ENCODE measurements at places on chromosomes 11 and 22. TPM values are rescaled to one million over a fixed set of nuclear protein-coding genes. Genes with fewer than 3 reads are reported as not detected.

GRCh38 chr11:84384731-84385130 is 1098.6 kb upstream of the CCDC90B start:
- H3K36me3 ChIP-seq, result no peaks in the 10 kb centered on the region
- H3K27me3 ChIP-seq, result no peaks in the 10 kb centered on the region

DEUP1 gene
- total RNA-seq, result not detected

DNA sequence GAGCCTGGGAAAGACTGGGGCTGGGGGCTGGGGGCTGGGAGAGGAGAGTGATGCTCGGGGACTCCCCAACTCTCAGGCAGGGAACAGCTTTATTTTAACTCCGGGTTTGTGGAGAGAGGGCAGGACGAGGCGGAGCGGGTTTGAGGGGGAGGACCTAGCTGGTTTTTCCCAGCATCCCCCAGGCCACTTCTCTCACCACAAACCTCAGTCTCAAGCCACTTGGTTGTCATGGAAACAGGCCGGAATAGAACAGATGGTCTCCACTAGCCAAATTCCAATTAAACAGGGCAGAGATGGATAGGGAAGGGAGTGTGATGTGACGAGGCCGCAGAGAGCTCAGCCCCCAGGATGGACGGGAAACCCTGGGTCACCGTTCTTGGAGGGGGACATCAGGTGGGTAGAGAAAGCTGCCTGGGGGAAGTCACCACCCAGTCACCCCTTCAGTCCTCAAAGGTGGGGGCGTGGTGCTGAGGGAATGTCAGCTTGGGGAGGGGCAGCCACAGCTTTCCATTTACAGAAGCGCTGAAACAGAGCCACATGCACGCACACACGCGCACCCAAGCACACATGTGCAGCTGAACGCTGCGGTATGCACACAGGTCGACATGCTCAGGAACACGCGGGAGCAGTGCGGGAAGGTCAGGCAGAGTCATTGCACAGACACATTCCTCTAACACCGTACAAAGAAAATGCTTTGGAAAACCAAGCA is 19.2 kb downstream of the NECTIN1 start:
- H3K4me1 ChIP-seq, result peaks cover 5% of the 10 kb centered on the region
- peaks cover 41% of the 10 kb centered on the region for H3K27me3 ChIP-seq
- H3K27ac ChIP-seq, result no peak overlapping the region
- H3K36me3 ChIP-seq, result no peaks in the 10 kb centered on the region

VSIG2 gene
- not detected for total RNA-seq

- H3K27ac ChIP-seq, result no peak overlapping the region
- no peaks in the 10 kb centered on the region for H3K36me3 ChIP-seq
- H3K27me3 ChIP-seq, result no peaks in the 10 kb centered on the region
- no peak for DNase-seq
- peaks cover 2% of the 10 kb centered on the region for H3K4me1 ChIP-seq
Observed at GRCh38 chr11:64088162-64089026, 52.7 kb downstream of the FLRT1 start.

GRCh38 chr11:7485186-7486097 is at the start of gene OLFML1:
Gene OLFML1, plus strand, starts transcription at chr11:7485506. Its CDS starts 370 bp downstream, at chr11:7485876.
- no peaks in the 10 kb centered on the region for H3K4me1 ChIP-seq
- no peak within 1 kb of the TSS for H3K4me3 ChIP-seq
- H3K27me3 ChIP-seq, result no peaks in the 10 kb centered on the region
- no peak within 1 kb of the TSS for H3K27ac ChIP-seq

DNA sequence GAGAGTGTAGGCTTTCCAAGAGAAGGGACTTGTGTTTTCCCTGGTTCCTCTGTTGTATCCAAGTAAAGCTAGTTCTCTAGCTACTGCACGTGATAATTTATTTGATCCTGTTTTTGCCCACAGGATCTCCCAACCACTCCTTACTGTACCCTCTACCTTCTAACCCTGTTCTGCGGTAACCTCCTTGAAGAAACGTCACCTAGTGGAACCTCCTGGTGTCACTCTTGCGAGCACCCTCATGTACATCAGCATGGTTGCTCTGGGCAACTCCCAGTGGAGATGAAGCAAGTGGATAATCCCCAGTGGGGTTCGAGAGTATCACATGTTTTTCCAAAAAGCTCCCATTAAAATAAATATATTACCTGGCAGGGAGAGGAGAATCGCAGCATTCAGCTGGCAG is 108.9 kb upstream of the CLMP start:
- H3K27ac ChIP-seq, result no peak overlapping the region
- no peaks in the 10 kb centered on the region for H3K27me3 ChIP-seq
- H3K4me3 ChIP-seq, result no peak overlapping the region
- no peaks in the 10 kb centered on the region for H3K36me3 ChIP-seq

DNA sequence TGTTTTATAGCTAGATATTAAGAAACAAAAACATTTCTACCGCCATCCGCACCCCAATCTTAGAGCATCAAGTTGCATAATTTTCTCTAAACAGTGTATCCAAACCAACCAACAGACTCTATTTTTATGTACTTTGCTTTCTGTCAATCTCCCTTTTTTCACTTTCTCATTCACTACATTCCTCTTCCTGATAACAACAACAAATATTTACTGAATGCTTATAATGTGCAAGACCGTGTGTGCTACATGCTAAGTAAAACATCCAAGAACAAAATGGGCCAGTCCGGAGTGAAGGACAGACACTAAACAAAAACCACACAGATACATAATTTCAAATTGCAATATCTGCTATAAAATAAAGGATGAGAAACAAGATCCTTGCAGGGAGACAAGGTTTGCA is 38.6 kb upstream of the SOX6 start:
- no peak overlapping the region for H3K4me3 ChIP-seq
- no peaks in the 10 kb centered on the region for H3K4me1 ChIP-seq
- no peak overlapping the region for H3K27ac ChIP-seq
- DNase-seq, result no peak

- H3K27me3 ChIP-seq, result peaks cover 2% of the 10 kb centered on the region
- H3K27ac ChIP-seq, result no peak overlapping the region
- H3K4me1 ChIP-seq, result peaks cover 21% of the 10 kb centered on the region
- no peak for DNase-seq
- H3K4me3 ChIP-seq, result no peak overlapping the region
- peaks cover 33% of the 10 kb centered on the region for H3K36me3 ChIP-seq
Observed at GRCh38 chr22:44184006-44184405, 3.3 kb downstream of the PARVG start.

GRCh38 chr22:19525116-19525660 is 978 bp upstream of the CLDN5 start:
- peaks cover 3% of the 10 kb centered on the region for H3K36me3 ChIP-seq
- H3K4me1 ChIP-seq, result peaks cover 5% of the 10 kb centered on the region

NRXN2 gene
- not detected for total RNA-seq

DNA sequence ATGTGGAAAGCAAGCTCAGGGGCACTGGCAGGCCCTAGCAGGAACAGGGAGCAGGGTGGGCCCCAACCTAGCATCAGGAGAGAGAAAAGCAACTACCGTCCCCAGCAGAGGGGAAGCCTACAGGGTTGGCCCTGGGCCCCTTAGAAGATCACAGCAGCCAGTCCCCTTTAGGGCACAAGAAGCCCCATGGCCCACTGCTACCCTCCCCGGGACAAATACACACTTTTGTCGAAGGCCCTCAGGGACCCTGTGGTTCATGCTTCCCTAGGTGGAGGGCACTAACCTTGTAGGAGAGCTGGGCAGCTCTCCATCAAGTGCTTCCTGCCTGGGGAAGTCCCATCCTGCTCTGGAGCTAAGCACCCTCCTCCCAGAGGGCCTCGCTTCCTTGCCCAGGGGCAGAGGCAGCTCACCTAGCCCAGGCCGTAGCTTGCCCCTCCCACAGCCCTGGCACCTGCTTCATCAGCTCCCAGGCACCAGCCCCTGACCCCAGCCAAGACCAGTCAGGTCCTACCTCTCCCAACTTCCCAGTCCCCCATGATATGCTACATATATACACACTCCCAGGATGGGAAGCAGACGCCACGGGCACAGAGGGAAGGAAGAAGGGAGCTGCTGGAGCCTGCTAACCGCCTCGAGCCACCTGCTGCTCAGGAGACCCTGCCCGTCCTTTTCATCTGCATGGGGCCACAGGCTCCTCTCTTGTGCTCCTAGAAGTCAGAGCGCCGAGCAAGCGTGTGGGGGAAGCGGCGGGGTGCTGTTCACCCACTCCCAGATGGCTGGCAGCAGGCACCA is 20.1 kb downstream of the SUN2 start:
- peak overlapping the region; percentile 36 for H3K27ac ChIP-seq
- peaks cover 86% of the 10 kb centered on the region for H3K36me3 ChIP-seq
- DNase-seq, result no peak
- peaks cover 20% of the 10 kb centered on the region for H3K4me1 ChIP-seq
- no peak overlapping the region for H3K4me3 ChIP-seq

DNA sequence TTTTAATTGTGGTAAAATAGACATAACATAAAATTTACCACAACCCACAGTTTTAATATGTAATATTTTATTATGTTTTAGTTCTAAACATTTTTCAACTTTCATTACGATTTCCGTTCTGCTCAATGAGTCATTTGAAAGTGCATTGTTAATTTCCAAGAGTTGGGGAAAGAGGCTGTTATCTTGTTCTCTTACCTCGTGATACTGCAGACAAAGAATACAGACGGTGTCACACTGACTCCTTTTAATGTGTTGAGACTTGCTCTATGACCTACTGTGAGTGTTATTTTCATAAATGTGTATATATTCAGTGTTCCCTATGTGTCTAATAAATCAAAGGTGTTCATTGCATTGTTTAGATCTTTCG is 10.8 kb upstream of the RAC2 start:
- H3K4me3 ChIP-seq, result no peak overlapping the region
- no peak for DNase-seq
- peaks cover 25% of the 10 kb centered on the region for H3K4me1 ChIP-seq

DNA sequence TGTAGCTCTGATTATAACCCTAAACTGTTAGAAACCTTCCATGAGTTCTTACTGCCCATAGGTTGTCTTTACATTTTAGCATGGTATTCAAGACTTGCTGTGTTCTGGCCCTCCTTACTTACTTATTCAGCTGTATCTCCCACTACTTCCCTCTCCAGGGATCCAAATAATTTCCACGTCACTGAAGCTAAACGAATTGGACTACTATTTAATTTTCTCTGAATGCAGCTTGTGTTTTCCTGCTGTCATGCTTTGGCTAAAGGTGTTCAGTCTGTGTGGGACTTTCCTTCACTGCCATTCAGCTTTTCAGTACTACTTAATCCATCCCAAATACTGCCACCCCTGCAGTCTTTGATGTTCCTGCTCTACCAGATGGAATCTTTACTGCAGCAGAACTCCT is 88.3 kb downstream of the UVRAG start:
- peaks cover 24% of the 10 kb centered on the region for H3K4me1 ChIP-seq
- no peak overlapping the region for H3K27ac ChIP-seq
- DNase-seq, result no peak

GRCh38 chr22:33658775-33659174 is 261.5 kb downstream of the LARGE1 start:
- H3K4me3 ChIP-seq, result no peak overlapping the region
- H3K4me1 ChIP-seq, result no peaks in the 10 kb centered on the region
- DNase-seq, result no peak
- no peak overlapping the region for H3K27ac ChIP-seq
- H3K27me3 ChIP-seq, result no peaks in the 10 kb centered on the region

MAPK8IP1 gene
- total RNA-seq, result 0.46 TPM

DNA sequence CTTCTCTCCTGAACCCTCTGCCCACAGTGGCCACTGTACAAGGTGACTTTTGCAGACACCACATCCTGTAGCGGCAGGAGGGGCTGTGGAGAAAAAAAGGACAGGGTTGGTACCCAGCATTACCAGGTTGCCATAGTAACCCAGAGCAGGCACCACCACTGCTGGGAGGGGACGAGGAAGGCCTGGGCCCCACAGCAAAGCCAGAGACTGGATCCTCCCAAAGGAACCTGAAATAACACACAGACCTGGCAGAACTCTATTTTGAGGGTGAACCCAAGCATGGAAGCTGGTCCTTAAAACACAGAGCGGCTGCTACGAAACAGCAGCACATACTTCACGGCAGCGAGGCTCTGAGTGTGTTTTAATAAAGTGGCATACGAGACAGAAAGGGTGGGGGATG is 380.6 kb downstream of the CTTN start:
- no peaks in the 10 kb centered on the region for H3K27me3 ChIP-seq
- DNase-seq, result no peak

FOLR1 gene
- not detected for total RNA-seq

DNA sequence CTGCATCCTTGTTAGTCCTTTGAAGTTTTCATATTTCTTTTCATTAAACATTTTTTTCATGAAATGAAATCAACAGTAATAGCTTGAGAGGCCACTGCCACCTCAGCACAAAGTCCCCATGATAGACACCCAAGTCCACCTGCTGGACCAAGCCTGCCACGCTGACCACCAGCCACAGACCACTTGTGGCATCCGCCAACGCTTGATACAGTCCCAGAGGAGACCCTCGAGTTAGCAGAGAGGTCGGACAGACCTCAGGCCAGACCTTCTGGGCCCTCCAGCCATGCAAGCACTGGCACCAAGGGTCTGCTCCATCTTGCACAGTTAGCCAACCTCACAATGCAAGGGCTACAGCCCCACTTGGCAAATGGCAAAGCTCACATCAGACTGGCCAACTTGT is 91.8 kb upstream of the RTL6 start:
- DNase-seq, result no peak
- H3K4me3 ChIP-seq, result no peak overlapping the region
- H3K27me3 ChIP-seq, result peaks cover 25% of the 10 kb centered on the region
- H3K36me3 ChIP-seq, result no peaks in the 10 kb centered on the region
- peaks cover 3% of the 10 kb centered on the region for H3K4me1 ChIP-seq
- H3K27ac ChIP-seq, result no peak overlapping the region

PTGDR2 gene
- 0.32 TPM for total RNA-seq

- no peaks in the 10 kb centered on the region for H3K4me1 ChIP-seq
- no peaks in the 10 kb centered on the region for H3K36me3 ChIP-seq
- no peak overlapping the region for H3K4me3 ChIP-seq
- no peak overlapping the region for H3K27ac ChIP-seq
Observed at GRCh38 chr22:49570032-49570848, 257.4 kb downstream of the BRD1 start.

TTC17 gene
- 76.1 TPM for total RNA-seq

GRCh38 chr11:12520054-12520453 is 142.7 kb downstream of the PARVA start:
- H3K27me3 ChIP-seq, result no peaks in the 10 kb centered on the region
- H3K36me3 ChIP-seq, result no peaks in the 10 kb centered on the region
- H3K27ac ChIP-seq, result no peak overlapping the region
- no peak for DNase-seq
- no peak overlapping the region for H3K4me3 ChIP-seq

TMPRSS6 gene
- 9.2 TPM for total RNA-seq

INPP5J gene
- total RNA-seq, result 0.18 TPM

ARHGAP8 gene
- 0.30 TPM for total RNA-seq

GRCh38 chr11:859394-860131 is 16.9 kb downstream of the TSPAN4 start:
- DNase-seq, result no peak
- H3K27ac ChIP-seq, result no peak overlapping the region
- H3K36me3 ChIP-seq, result no peaks in the 10 kb centered on the region
- no peak overlapping the region for H3K4me3 ChIP-seq
- no peaks in the 10 kb centered on the region for H3K27me3 ChIP-seq

GRCh38 chr11:100525635-100526034 is 161.5 kb upstream of the ARHGAP42 start:
- H3K27me3 ChIP-seq, result no peaks in the 10 kb centered on the region
- DNase-seq, result no peak
- no peaks in the 10 kb centered on the region for H3K4me1 ChIP-seq
- H3K27ac ChIP-seq, result no peak overlapping the region

- no peaks in the 10 kb centered on the region for H3K4me1 ChIP-seq
- H3K36me3 ChIP-seq, result no peaks in the 10 kb centered on the region
- no peak overlapping the region for H3K27ac ChIP-seq
- H3K27me3 ChIP-seq, result no peaks in the 10 kb centered on the region
- no peak for DNase-seq
Observed at GRCh38 chr11:21630934-21631478, 561.9 kb upstream of the ANO5 start.

GRCh38 chr11:113281052-113281725 is 33.2 kb upstream of the TTC12 start:
- DNase-seq, result no peak
- H3K36me3 ChIP-seq, result no peaks in the 10 kb centered on the region
- no peak overlapping the region for H3K27ac ChIP-seq
- peaks cover 3% of the 10 kb centered on the region for H3K4me1 ChIP-seq

Data from activated T-helper 2 cell treated with anti-CD3 and anti-CD28 coated beads, Interferon-gamma antibody, Interleukin-2, Interleukin-4, amounts not matched to agents 10 μg/mL and 5 μg/mL and 100 μg/mL, durations not matched to agents 14 hours and 24 hours and 36 hours (primary cell).